Effector memory CD4-positive, alpha-beta T cell (primary cell): ENCODE measurements at places on chromosomes 16 and 17.

DNA sequence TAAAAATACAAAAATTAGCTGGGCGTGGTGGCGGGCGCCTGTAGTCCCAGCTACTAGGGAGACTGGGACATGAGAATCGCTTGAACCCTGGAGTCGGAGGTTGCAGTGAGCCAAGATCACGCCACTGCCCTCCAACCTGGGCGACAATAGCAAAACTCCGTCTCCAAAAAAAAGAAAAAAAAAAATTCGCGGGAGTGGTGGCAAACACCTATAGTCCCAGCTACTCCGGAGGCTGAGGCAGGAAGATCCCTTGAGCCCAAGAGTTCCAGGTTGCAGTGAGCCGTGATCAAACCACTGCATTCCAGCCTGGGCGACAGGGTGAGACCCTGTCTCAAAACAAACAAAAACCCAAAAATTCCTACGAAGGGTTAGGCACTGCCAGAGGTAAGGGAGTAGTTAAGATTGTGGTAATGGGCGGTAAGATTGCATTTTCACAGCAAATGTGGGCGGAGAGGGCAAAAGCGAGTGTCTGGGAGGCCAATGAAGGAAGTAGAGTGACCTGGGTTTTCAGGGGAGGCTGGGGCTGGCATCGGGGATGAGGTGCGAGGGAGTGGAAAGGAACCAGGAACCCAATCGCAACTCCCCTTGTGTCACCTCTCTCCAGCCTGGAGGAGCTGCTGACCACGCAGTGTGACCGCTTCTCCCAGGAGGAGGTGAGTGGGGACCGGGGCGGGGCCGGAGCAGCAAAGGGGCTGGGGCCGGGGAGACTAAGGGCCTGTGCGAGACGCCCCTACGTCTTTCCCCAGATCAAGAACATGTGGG, 2.6 kb downstream of the MYL11 start:
- DNase-seq: no peak

GRCh38 chr16:17162560-17162959, 308.2 kb downstream of the XYLT1 start:
- no peak for DNase-seq

- DNase-seq: no peak
These were observed 49.9 kb upstream of the COX10 start for GRCh38 chr17:14019186-14019956.

- no peak for DNase-seq
These were observed 7.6 kb downstream of the PSME3IP1 start for GRCh38 chr16:57178196-57178595.

- no peak for DNase-seq
These were observed 215.7 kb downstream of the IRX3 start for GRCh38 chr16:54070789-54071343.

GRCh38 chr16:1781758-1782407, 488 bp downstream of the SPSB3 start:
- DNase-seq: no peak

DNA sequence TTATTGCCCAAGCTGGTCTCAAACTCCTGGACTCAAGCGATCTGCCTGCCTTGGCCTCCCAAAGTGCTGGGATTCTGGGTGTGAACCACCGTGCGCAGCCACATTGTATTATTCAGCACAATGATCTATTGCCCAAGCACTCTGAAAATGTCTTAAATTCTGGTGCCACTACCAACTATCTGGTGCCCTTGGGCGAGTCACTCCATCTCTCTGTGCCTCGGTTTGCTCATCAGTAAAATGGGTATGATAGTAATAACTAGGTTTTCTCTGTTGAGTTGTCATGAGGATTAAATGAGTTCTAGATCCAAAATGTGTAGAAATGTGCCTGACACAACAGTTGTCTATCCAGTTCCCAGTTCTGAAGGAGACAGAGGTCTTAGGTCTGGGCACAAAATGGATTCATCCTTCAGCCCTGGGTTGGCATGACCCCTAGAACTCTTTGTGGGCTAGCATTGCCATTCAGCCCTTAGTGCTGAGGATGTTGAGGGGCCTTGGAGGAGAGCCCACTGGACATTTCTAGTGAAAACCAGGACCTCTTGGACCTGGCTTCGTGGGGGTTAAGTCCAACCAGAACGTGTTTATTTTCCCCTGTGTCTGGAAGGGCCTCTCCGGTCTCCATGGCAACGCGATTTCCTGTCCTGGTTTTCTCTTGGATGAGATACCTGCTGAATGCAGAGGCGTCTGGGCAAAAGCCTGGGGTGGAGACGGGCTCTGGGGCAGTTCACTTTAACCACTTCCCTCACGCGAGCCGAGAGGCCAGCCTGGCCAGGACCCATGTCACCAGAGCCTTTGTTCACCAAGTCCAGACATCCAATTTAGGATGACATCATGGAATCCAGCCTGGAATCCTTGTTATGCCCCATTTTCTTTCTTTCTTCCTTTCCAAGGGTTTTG, 43.7 kb upstream of the TNRC6A start:
- DNase-seq: no peak

- DNase-seq: no peak
These were observed 27.6 kb downstream of the CCDC40 start for GRCh38 chr17:80063830-80064585.

DNA sequence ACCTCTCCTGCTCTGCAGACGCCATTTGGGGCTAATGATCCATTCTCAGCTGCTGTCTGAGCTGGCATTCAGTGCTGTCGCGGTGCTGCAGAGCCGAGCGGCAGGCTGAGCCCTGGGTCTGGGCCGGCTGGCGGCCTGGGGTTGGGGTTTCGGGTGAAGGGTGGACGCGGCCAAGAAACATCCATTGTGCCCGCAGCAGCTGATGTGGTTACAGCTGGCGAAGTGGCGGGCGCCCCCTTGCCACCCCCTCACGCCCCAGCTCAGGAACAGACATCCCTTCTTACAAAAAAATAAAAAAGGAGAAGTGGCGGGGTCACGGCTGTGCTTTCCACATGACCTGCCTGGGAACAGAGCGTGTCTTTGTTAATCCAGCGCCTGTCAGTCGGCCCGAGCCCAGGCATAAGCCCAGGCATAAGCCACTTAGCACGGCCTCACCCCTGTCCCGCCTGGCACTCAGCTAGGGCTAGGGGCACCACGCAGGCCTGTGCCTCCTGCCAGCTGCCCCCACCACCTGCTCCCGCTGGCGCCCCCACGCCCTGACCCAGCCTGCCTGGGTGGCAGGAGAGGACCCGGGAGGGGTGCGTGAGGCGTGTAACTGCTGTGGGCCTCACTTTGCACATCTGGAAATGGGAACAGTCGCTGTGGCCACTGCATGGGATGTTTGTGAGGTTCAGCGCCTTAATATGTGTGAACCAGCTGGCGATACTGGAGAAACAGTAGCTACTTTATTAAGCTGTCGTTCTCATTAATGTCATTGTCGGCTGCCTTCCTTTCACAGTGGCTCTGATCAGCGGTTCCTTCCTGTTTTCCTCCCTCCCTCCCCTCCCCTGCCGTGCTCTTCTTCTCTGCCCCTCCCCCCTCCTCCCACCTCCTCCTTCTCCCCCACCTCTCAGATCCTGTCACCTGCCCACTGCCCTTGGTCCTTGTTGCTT, 197.7 kb upstream of the CIBAR2 start:
- no peak for DNase-seq

- no peak for DNase-seq
These were observed 169.8 kb downstream of the AATF start for GRCh38 chr17:37118366-37119137.

DNA sequence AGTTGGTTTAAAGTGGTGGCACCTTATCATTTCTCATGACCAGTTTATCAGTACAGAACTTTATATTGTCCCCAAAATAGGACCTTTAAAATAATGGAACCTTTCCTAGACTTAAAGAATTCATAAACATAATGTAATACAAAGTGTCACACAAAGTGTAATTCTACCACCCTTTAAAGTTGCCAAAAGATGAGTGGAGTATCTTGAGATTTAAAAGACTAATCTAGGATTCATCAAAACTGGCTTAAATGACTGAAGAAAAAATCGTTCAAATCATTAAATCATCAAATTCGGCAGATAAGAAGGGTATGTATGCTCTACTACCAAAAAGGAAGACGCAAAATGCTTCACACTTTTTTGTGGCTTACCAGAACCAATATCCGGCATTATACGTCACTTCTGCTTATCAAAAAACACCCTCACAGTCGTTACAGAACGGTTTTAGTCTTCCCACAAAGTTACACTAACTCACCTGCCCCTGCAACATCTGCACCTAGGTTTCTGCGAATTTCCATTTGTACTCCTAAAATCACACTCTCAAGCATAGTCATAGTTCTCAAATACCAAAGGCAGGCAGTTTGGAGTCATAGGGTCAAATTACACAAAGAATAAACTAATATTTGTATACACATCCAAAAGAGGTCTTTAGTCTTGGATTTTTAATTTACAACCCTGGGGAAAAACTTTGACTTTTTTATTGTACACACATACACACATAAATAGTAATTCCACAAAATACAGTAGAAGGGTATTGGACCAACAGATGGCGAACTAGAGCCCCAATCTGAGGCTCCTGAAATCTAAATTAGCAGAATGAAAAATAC, 1.4 kb upstream of the KANSL1 start:
- DNase-seq: peak; percentile 41

DNA sequence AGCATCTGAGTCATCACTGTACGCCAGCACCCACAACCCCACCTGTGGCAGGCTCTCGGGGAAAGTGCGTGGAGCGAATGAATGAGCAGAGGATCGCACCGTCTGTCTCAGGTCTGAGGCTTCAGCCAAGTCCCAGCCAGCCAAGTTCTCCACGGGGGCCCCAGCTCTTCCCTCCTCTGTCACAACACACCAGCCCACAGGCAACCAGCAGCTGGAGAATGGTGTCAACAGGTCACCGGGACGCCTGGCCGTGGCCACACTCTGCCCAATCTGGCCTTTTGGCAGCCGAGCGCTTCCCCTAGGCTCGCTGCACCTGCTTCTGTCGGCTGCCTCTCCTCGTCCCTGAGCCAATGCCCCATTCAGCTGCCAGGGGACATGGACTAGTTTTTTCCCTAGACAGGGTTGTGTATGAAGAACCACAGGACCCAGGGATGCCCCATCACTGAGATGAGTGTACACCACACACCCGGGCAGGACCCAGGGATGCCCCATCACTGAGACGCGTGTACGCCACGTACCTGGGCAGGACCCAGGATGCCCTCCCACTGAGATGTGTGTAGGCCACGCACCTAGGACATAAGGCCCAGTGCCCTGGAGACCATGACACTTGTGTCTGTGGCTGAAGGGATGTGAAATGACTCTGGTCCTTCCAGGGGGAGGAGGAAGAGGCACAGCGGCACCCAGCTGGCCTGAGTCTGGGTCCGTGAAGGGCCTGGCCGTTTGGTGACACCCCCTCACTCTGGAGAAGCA, 52.8 kb downstream of the ABR start:
- DNase-seq: no peak

DNA sequence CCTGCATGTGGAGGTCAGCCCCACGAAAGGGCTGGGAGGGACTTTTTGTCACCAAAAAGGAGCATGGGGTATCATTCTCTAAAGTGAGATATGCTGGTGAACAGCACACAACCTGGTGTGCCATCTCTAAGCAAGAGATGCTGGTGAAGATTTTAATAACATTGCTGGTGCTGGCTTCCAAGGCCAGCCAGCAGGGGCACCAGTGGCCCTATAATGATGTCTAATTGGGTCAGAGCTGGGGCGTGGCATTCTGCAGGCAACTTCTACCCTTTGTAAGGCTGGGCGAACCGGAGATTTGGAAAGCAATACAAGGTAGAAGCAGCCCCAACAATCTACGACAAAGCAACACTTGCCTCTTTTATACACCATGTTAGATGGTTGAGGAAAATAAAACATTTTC, 16.8 kb downstream of the SDR42E1 start:
- no peak for DNase-seq

GRCh38 chr16:48334325-48334724, 50.9 kb downstream of the SIAH1 start:
- DNase-seq: no peak

DNA sequence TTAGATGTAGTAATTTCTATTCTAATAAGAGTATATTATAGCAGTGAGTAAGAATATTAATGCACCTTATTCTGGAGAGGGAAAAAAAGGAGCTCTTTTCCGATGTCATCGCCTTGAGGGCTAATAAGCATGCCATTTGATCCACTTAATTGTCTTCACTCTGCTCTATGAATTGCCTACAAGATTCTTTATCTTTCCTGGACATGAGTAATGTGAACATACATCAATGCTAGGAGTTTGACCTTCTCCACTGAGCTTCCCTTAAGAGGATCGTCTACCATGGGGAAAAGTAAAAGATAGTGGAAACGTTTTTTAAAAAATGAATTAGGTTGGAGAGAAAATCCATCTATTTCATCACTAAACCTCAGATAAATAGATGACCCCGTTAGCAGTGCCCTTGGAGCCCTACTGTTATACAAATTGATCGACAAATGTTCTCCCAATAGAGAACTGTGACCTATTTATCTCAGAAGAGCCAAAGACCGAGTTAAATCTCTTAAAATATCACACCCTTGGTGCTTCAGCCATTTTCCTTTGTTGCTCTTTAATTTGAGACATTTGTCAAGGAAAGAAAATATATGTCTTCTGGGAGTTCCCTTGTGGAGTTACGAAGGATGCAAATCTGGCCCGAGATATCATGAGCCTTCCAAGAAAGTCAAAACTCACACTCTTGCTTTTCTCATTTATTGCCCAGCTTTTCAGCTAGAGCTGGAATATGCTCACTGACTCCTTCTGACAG, 898.5 kb downstream of the KCNJ2 start:
- no peak for DNase-seq

DNA sequence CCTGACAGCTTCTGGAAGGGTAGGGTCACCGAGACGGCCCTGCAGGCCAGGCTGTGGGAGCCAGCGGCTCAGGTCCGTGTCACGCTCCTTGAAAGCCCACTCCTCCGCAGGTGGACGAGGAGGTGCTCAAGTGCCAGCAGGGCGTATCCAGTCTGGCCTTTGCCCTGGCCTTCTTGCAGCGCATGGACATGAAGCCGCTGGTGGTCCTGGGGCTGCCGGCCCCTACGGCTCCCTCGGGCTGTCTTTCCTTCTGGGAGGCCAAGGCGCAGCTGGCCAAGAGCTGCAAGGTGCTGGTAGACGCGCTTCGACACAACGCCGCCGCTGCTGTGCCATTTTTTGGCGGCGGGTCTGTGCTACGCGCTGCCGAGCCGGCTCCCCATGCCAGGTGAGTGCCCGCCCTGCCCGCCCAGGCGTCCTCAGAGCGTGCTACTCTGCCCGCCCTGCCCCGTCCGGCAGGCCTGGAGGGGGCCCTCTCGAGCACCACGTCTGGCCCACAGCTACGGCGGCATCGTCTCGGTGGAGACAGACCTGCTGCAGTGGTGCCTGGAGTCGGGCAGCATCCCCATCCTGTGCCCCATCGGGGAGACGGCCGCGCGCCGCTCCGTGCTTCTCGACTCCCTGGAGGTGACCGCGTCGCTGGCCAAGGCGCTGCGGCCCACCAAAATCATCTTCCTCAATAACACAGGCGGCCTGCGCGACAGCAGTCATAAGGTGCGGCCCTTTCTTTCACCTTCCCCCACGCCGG, 1.3 kb downstream of the NAGS start:
- DNase-seq: no peak

- DNase-seq: no peak
These were observed 16.6 kb downstream of the MLYCD start for GRCh38 chr16:83915491-83915890.

DNA sequence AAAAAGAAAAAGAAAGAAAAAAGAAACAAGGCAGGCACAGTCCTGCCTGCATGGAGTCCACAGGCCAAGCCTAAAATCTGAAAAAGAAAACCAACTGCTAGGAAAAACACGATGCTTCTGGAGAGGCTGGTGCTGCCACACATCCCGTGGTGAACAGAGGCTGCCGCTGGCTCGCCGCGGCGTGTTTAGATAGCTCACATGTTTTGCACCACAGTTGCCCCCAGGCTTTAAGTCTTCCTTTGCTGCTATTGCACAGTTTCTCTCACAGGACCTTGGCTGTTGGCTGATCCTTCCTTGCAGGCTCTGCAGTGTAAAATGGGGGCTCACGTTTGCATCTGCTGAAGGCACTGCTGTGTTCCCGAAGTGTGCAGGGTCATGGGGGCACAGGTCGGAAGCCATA, 8.6 kb downstream of the SLC6A4 start:
- DNase-seq: no peak
